Stomach (tissue), 19 donors: ENCODE measurements at places on chromosomes 2 and 18.

DNA sequence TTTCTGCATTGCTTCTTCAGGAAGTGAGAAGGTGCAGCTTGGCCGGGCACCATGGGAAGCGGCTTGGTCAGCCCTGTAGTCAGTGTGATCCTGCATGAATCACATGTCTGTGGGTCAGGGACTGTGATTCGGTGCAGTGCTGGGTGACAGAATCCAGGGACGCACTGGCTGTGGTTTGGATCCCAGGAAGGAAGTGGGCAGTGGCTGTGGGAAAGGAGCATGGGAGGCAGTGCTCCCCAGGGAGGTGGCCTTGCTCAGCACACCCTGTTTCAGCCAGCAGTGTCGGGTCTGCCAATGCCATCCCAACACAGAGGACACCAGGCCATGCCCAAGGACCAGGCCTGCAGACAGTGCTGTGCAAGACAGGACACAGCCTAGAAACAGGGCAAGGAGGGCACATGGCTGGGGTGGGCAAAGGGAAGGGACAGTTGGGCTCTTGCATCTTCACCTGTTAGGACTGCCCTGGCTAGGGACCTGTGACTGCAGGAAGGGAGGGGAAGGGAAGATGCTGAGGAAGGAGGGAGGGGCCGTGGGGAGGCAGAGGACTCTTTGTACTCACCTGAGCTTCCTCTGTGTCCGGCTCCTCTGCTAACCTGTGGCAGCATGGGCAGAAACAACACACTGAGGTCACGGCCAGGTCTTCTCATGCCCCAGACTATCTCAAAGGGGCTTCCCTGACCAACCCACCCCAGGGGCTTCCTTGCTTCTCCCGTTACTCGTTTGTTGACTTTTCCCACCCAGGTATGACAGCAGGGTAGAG, 37.2 kb upstream of the DNMT3A start:
- DNase-seq, result peak; percentile 16

DNA sequence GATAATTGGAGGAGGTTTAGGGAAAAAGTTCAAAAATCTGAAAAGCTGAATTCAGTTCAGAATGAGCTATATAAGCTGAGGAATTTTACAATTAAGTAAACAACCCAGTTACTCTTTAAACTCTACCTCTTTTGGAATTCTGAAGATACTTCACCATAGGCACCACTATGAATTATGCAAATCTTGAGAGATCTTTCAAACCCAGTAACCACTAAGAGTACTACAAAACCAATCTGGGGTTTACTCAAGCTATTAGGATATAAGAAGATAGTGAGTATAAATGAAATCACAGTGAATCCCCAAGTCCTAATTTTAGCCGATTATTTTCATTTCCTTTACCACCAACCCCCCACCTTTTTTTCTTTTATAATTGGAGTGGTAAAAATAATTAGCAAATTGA, 6.0 kb upstream of the CTLA4 start:
- DNase-seq, result no peak

GRCh38 chr2:9617749-9618148, 13.0 kb downstream of the YWHAQ start:
- DNase-seq, result no peak

DNA sequence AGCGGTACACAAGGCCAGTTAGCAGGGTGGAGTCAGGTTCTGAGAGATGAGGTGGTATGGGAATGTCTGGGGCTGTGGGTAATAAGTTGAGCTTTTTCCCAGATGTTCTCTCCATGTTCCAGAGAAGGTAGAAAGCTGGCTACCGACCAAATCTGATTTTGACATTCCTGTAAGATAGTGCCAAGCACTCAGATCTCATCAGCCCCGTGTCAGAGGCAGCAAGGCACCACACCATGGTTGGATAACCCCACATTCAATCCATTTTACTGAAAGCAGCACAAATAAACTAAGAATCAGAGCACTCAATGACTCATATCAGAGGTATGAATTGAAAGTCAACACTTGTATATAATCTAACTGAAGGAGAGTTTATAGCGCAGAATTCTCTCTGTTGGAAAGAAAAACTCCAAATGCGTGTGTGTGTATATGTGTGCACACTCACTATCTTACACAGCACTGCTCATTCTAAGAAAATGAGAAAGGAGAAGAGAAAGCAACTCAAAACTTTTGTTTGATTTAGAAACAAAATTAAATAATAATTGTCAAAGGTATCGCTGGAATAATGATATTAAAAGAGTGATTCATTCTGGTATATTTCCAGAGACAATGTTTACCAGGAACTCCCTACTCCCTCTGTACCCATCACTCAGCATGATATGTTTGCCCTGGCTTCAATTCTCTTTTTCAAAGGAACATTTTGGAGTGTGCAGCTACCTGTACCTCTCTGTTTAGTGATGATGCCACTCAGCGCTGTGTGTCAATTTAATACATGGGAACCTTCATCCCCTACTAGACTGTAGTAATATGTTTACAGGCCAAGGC, 375.1 kb upstream of the ID2 start:
- no peak for DNase-seq

DNA sequence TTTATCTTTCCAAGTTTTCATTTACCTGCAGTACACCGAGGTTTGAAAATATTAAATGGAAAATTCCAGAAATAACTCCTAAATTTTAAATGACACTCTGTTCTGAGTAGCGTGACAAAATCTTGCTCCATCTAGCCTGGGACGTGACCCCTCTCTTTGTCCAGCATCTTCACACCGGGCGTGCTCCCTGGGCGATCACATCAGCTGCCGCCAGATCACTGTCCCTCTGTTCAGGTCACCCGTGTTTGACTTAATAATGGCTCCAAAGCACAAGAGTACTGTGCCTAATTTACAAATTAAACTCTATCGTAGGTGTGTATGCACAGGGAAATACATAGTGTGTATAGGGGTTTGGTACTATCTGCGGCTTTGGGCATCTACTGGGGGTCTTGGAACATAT, 6.1 kb upstream of the TMEM185B start:
- DNase-seq, result no peak

DNA sequence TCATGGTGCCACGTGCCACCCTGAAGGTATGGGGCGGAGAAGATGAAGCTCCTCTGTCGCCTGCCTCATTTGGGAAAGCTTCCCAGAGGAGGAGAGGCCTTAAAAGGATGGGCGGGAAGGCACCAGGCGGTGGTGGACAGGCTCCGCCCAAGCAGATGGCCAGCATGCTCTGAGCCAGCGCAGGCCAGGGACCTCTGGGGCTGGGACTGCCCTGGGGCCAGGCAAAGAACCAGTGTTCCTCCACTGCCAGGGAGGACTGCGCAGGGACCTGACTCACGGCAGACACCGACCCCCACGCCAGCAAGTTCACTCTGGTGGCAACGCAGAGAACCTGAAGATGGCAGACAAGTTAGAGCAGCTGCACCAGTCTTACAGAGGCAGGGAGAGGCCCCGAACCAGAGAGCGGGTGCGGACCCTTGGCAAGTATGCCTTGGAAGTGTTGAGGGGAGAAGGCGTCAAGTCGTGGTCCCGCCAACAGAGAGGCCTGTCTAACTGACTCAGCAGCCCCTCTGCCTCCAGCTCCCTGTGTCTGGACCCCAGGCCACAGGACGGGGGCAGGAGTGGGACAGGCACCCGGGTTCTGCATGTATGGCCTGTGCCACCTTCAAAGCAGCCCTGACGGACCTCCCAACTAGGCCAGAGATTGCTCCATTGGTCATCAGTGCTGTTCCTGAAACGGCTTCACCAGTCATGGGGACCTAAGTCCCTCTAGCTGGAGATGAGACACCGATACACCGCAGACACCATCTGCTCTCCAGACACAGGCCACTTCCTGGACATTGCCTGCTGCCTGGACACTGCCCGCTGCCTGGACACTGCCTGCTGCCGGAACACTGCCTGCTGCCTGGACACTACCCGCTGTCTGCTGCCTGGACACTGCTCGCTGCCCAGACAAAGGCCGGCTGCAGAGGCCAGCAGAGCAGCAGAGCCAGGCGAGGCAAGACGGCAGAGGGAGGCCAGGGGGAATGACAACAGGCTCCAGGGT, 124.7 kb downstream of the HDAC4 start:
- peak; percentile 35 for DNase-seq

GRCh38 chr2:204127238-204127637, 190.7 kb downstream of the ICOS start:
- no peak for DNase-seq

GRCh38 chr2:157746234-157746950, 117.7 kb upstream of the ACVR1C start:
- no peak for DNase-seq

DNA sequence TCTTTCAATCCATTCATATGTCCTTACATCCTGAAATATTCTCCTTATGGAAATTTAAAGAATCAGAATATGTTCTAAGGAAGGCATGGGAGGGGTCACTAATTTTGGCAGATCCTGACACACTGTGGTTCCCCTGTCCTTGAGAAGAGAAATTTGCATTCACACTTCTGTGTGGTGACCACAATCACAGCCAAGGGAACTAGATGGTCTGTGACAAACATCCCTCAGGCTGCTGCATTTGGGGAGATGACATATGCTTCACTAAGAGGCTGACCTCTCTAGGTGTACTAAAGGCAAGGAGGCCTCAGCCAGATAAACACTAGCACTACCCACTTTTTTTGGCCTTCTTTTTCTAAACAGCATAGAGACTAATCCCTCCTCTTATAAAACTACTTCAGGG, 129.6 kb downstream of the MREG start:
- no peak for DNase-seq

GRCh38 chr2:199480966-199481365, 23.2 kb upstream of the SATB2 start:
- DNase-seq, result no peak

GRCh38 chr2:208040199-208041171, 15.2 kb upstream of the PLEKHM3 start:
- DNase-seq, result peak; percentile 72

DNA sequence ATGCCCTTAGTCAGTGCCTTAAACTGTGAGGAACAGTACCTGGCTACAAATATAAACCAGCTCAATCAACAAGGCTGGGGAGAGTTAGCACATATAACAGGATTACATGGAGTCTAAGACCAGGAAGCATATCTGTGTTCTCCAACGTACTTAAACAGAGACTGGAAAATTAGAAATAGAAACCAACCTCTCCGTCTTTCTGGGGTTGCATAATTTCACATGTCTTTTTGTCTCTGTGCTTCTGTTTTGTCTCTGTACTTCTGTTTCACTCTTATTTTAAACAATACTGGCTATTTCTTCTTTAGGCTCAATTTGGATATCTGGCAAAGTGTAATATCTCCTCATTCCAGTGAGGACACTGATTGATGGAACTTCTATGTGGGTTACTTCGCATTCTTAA, 749.0 kb upstream of the ZEB2 start:
- no peak for DNase-seq

GRCh38 chr18:48566589-48566988, 27.8 kb downstream of the CTIF start:
- no peak for DNase-seq

DNA sequence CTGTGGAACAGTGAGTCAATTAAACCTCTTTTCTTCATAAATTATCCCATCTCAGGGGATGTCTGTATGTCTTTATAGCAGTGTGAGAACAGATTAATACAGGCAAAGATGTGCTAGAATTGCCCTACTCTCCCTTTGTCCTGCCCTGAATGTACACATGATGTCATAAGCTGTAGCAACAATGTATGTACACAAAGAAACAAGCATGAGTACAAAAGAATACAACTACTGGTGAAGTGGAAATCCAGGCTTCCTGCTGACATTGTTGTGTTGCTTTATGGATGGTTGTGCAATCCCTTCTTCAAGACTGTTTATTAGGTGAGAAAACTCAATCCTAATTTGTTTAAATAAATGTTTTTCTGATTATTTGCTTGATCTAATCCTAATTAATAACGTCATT, 446.6 kb downstream of the DSC3 start:
- no peak for DNase-seq

DNA sequence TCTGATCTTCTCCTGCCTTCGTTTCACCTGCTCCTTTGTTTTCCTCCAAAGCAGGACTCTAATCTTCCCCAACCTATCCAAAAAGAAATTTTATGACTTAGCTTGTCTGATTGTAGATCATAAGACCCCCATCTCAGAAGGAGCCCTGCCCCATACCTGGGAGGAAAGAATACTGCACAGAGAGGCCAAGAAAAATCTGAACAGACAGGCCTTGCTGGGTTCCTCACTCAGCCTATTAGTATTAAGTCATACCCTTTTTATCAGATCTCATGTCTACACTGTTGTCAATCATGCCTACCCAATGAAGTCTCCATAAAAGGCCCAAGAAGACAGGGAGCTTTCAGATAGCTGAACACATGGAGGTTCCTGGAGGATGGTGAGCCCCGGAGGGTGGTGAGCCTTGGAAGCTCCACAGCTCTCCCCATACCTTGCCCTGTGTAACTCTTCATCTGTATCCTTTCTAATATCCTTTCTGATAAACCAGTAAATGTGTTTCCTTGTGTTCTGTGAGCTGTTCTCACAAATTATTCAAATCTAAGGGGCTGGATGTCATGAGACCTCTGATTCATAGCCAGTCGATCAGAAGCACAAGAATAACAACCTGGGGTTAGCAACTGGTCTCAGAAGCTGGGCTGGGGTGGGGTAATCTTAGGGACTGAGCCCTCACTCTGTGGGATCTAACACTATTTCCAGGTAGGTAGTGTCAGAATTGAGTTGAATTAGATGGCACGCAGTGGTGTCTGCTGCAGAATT, 108.8 kb downstream of the SPOPL start:
- DNase-seq, result no peak

DNA sequence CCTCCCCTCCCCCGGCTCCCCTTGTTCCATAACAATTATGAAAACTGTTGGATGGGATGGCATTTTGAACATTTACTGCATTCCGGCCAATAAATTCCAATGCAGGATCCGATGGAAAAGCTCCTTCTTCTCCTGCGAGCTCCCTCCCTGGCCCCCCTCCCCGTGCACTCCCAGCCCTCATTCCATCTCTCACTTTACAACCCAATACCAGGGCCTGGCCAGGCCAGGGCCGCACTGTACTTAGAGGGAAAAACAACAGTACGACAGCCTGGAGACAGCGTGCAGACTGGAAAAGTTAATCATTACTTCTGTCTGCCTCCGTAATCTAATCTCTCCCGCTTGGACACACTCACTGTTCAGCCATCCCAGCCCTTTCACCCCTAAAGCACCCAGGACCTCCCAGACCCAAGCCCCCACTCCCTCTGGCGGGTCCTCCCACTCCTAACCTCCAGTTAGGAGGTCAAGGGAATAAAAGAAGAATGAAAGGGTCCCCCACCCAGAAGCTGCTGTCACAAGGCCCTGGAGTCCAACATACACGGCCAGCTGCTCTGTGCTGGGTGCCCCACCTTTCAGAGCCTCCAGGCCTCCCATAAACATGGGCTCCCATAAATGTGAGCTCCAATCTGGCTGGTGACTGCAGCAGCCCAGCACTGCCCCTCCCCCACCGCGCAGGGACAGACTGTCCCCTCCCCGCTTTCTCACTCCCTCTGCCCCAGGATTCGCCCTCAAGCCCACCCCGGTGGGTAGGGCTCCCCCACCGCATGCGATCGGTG, 20.6 kb downstream of the SMAD7 start:
- peak; percentile 74 for DNase-seq

DNA sequence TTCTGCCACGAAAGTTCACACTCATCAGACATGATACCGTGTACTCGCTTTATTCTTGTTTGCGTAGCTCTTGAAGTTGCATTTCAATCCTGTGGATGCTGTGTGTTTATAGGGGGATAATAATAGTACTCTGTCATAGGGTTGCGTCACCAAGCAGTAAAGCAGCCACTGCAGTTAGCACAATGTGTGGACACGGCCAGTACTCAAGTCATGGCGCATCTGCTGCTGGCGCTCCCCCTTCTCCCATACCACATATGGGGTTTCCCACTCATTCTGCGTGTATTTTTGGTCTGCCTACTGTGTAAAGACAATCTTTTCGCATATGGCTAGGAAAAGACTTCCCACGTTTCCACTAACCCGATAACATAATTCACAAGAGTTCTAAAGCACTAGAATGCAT, 2.1 kb upstream of the ZBTB14 start:
- no peak for DNase-seq

GRCh38 chr2:42342061-42342794, 18.8 kb downstream of the COX7A2L start:
- DNase-seq, result no peak
